ENCODE measurements at places on chromosomes 5 and 9.

DNA sequence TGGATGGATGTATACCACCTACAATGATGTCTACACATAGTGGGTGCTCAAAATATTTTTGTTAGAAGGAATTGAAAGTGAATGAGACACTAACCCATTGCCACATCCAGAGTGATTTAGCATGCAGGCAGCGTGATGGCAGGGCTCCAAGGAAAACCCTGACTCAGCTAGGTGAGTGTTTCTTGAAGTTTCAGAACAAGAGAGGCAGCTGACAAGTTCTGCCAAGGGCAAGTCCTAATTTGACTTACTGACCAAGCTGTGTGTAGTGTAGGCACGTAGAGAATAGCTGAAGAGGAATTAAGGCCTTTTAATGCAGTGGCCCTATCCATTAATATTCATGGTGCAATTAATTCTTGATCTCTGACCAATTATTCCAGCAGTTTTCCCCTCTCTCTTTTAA, 107.8 kb upstream of the ATP10B start:
- DNase-seq, result no peak

- DNase-seq, result no peak
Observed at GRCh38 chr9:16152276-16153101, 599.6 kb downstream of the CCDC171 start.

GRCh38 chr5:190366-191035, 794 bp upstream of the LRRC14B start:
- DNase-seq, result no peak

DNA sequence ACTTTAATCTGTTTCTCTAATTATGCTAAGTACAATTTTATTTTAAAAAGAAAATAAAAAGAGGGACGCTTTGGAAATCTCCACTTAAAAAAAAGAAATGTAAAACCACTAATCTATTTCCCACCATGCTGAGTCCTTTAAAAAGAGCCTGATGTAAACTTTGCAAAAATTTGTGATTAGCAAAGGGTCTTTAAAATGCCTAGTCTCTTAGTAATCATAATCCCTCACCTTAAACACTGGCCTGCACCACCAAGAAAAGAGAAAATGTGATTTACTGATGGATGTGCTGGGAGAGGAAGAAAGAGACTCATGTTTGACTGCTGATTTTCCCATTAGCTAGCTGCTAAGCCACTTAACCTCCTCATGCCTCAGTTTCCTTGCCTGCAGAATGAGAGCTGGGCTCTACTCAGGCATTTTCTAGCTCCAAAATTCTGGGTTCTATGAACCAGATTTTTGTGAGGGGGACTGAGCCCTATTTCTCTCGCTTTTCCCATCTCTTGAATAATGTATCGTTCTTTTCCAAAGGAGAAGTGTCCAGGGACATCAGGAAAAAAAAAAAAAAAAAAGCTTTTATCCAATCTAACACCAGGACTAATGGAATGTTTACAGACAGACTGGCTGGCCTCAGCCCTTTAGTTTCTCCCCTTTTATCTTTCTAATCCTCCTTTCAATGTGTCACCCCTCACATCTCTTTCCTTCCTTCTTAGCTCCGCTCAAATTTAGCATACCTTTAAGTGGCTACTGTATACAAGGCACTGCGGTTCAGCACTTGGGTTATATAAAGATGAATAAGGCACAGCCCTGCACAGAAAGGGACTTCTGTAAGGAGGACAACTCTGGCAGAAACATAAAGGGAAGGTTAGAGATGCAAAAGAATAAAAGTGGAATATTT, 312.4 kb downstream of the ARL15 start:
- DNase-seq, result no peak

DNA sequence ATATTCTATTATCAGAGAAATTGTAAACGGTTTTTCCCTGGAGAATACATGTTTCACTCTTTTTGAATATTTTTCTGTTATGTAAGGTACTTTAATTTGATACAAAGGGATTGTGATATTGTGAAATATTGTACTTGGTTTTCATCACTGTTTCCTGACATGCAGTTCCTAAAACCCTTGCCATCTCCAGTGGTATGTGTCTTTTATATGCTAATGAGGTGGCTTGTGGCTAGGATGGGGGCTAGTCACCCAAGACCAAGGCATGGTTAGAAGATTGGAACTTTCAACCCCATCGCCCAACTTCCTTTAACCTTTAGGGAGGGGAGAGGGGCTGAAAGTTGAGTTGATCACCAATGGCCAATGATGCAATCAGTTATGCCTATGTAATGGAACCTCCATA, 160.6 kb downstream of the TAF11L14 start:
- no peak for DNase-seq
